ENCODE measurements at places on chromosomes 3 and 15. TPM values are rescaled to one million over a fixed set of nuclear protein-coding genes. Genes with fewer than 3 reads are reported as not detected.

HYAL1 gene
- total RNA-seq, result 6.1 TPM

SLC24A5 gene
- not detected for total RNA-seq

RTP1 gene
- total RNA-seq, result not detected

GRCh38 chr15:61820212-61820611 is 240.0 kb downstream of the VPS13C start:
- H3K27me3 ChIP-seq, result peaks cover 25% of the 10 kb centered on the region
- no peaks in the 10 kb centered on the region for H3K4me1 ChIP-seq
- no peaks in the 10 kb centered on the region for H3K36me3 ChIP-seq
- no peak overlapping the region for H3K27ac ChIP-seq

GRCh38 chr15:76512971-76513370 is 176.4 kb downstream of the ISL2 start:
- no peaks in the 10 kb centered on the region for H3K36me3 ChIP-seq
- H3K27me3 ChIP-seq, result no peaks in the 10 kb centered on the region
- no peak overlapping the region for H3K27ac ChIP-seq
- DNase-seq, result no peak

- H3K27me3 ChIP-seq, result no peaks in the 10 kb centered on the region
- no peak overlapping the region for H3K4me3 ChIP-seq
- no peak overlapping the region for H3K27ac ChIP-seq
- no peaks in the 10 kb centered on the region for H3K4me1 ChIP-seq
- no peak for DNase-seq
These were observed 137.9 kb downstream of the DNAJB8 start for GRCh38 chr3:128328546-128329458.

- peaks cover 32% of the 10 kb centered on the region for H3K27me3 ChIP-seq
- no peak for DNase-seq
- H3K36me3 ChIP-seq, result no peaks in the 10 kb centered on the region
These were observed 109.5 kb upstream of the TMC3 start for GRCh38 chr15:81483496-81483895.

DNA sequence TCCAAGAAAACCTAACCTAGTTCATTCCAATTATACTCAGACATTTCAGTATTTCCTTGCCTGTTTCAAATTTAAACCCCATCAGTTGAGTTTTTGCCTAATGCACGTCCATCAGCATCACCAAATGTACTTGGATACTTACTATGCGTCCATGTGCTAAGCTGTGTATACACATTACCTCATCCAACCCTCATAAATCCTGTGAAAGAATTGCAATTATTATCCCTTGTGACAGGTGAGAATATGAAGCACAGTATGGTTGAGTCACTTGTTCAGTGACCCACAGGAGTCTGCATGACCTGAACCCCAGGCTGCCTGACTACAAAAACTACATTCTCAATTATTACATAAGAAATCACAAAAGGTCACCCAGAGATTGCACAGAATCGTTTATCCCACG is 2.5 kb downstream of the OR5K2 start:
- H3K4me3 ChIP-seq, result no peak overlapping the region
- no peaks in the 10 kb centered on the region for H3K36me3 ChIP-seq
- no peaks in the 10 kb centered on the region for H3K27me3 ChIP-seq
- H3K4me1 ChIP-seq, result peaks cover 14% of the 10 kb centered on the region
- no peak overlapping the region for H3K27ac ChIP-seq
- no peak for DNase-seq
